Ovary (tissue), 10 donors: ENCODE measurements at places on chromosomes 3 and 15. TPM values are rescaled to one million over a fixed set of nuclear protein-coding genes. Genes with fewer than 3 reads are reported as not detected.

Gene SLC24A5
- not detected for total RNA-seq

Gene DYNLT2B
- total RNA-seq: 9.2 TPM

Gene TIGIT
- total RNA-seq: not detected

Gene TCAIM
- 22.0 TPM for total RNA-seq

Gene C3orf20
- total RNA-seq: 0.10 TPM

Gene ARPP19
- 97.0 TPM for total RNA-seq

Gene DLG1
- total RNA-seq: 62.5 TPM

GRCh38 chr3:168312984-168313383 lies 217.3 kb upstream of the GOLIM4 start:
- H3K27ac ChIP-seq: no peak overlapping the region
- H3K4me1 ChIP-seq: no peaks in the 10 kb centered on the region
- H3K4me3 ChIP-seq: no peak overlapping the region
- DNase-seq: no peak
- H3K27me3 ChIP-seq: no peaks in the 10 kb centered on the region

DNA sequence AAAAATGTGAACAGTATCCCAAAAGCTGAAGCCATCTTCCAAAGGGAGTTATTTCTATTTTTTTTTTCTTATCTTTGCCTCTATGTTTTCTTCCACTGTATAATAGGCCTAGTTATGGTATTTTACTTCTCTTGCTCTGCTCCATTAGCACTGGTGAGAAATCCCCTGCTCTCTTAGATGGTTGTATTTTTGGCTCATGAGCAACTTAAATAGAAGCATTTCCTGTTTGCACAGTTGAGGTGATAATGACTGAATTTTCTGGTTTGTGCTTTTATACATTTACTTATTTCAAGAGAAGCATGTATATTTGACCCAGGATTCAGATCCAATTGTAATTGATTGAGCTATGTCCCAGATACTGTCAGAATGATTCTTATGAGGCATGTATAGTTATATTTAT lies 61.6 kb upstream of the CD200R1L start:
- no peak overlapping the region for H3K27ac ChIP-seq
- no peaks in the 10 kb centered on the region for H3K4me1 ChIP-seq
- H3K36me3 ChIP-seq: no peaks in the 10 kb centered on the region
- DNase-seq: no peak
- no peak overlapping the region for H3K4me3 ChIP-seq
- no peaks in the 10 kb centered on the region for H3K27me3 ChIP-seq

- DNase-seq: no peak
- H3K4me3 ChIP-seq: no peak overlapping the region
- H3K4me1 ChIP-seq: no peaks in the 10 kb centered on the region
- no peak overlapping the region for H3K27ac ChIP-seq
- no peaks in the 10 kb centered on the region for H3K27me3 ChIP-seq
Measured at GRCh38 chr3:115577000-115577399, 46.3 kb upstream of the GAP43 start.
